ENCODE measurements at places on chromosomes 2 and 18.

- no peak for DNase-seq
Measured at GRCh38 chr2:80365762-80366161, 61.2 kb upstream of the LRRTM1 start.

DNA sequence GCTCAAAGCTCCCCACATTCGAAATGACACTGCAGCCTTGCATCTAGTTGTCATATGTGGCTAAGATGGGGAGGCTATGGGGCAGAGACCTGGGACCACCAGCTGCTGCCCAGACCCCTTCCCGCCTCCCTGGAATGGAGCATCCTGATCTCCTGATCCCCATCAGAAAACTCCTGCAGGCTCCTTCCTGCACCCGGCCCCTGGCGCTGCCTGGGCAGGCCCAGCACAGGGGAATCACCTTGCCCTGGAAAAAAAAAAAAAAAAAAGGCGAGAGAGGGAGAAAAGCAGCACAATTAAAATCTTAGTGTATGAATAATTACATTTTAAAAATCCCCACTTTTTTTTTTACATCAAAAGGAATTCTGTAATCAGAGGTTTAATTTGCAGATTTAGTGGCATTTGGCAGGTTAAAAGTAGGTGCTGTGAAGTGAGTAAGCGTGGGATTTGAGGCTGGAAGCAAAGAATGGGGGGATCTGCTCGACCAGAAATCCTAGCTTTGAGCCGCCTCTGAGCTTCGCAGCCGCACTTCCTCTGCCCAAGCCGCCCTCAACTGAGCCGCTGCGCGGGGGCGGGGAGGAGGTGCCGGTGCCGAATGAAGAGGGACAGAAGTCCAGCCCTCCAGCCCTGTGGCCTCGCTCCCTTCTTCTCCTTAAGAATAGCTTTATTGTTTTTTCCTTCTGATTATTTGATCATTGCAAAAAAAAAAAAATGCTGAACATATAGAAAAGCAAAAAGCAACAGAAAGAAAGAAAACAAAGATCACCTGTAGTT lies 30.0 kb downstream of the THNSL2 start:
- no peak for DNase-seq

- no peak for DNase-seq
Measured at GRCh38 chr2:30548386-30548785, 101.3 kb downstream of the LCLAT1 start.

DNA sequence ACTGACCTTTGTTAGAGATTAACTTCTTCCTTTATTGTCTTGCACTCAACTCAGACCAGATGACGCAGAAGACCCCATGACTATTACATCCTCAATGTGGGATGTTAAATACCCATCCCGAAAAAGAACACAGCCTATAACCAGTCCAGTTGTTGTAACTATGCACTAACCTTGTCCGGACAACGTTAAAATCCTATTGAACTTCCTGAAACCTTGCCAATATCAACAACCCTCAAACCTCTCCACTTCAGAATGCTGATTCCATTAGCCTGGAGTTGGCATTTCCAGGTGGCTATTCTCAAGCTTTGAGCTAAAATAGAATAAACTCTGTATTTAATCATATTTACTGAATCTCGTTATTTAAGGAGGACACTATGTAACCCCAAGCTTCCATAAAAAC lies 13.6 kb downstream of the NMS start:
- no peak for DNase-seq

DNA sequence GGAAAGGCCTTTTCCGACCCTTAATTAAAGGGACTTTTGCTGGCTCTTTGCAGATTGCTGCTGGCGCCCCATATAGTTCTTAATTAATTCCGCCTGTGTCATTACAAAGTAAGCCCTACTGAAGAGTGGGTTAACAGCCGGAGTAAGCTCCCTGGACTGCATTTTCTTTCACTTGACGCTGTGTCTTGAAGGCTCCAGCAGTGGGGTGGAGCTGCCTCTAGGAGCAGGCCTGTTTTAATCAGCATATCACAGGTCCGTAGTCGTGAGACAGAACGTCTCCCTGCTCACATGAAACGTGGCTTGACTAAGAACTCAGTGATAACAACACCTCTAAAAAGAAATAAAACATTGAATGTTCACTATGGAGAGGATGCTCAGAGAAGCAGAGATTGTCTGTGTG lies 329.9 kb upstream of the RAB12 start:
- no peak for DNase-seq

GRCh38 chr2:56177420-56178220 lies 6.2 kb upstream of the CCDC85A start:
- no peak for DNase-seq

GRCh38 chr2:138744713-138745112 lies 35.5 kb downstream of the NXPH2 start:
- DNase-seq, result no peak

DNA sequence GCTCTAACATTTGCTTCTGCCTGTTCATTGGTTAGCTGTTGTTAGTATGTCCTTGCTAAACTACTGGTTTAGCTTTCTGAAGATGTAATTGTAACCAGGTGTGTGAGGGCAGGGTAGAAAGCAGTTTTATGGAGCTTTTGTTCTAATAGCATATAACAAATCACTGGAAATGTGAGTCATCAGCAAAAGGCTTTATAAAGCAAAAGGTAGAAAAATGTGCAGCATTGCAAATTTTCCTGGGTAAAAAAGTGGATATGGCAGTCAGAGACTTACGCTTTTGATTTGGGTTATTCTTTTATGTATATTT lies 85.3 kb downstream of the ZNF407 start:
- no peak for DNase-seq

GRCh38 chr2:134142903-134143302 lies 111.0 kb upstream of the MGAT5 start:
- DNase-seq, result no peak

DNA sequence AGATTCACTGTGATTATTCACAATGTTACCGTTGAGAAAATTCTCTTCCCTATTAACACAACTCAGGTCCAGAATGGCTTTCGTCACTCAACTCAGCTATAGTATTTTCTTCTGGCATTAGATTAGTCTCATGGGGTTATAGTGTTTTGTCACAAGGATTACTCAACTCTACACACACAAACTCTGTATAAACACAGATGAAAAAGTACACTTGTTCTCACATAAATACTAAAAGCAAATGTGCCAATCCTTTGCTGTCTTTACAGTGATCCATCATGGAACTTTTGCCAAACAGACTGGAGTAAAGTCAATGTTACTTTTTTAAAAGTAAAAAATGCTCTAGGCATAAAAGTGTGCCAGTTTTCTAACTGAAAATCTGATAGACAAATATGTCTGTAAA lies 267.6 kb downstream of the RBM43 start:
- no peak for DNase-seq

- DNase-seq, result no peak
Measured at GRCh38 chr2:45253151-45253550, 243.9 kb upstream of the SIX2 start.

DNA sequence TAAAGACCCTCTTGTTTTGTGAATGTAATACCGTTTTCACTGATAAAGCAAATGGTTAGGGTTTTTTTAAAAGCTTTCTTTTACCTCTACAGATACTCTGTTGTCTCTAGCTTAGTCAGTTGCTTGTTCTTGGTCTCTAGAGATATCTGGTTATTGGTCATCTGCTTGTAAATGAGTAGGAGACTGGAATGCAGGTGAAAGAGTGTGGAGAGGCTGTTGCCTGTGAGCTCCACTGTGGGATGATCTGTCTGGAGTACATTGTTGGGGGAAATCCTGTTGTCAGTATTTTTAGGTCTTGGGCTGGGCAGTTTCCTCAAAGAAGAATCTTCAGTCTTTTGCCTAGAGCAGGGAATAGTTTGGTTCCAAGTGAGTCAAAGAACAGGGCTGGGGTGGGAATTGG lies 67.7 kb downstream of the SMCHD1 start:
- no peak for DNase-seq

GRCh38 chr2:239196474-239197021 lies 204.3 kb downstream of the HDAC4 start:
- no peak for DNase-seq

GRCh38 chr2:15018814-15019213 lies 386.3 kb downstream of the LRATD1 start:
- DNase-seq, result no peak

GRCh38 chr18:73950116-73950700 lies 197.4 kb downstream of the FBXO15 start:
- no peak for DNase-seq

DNA sequence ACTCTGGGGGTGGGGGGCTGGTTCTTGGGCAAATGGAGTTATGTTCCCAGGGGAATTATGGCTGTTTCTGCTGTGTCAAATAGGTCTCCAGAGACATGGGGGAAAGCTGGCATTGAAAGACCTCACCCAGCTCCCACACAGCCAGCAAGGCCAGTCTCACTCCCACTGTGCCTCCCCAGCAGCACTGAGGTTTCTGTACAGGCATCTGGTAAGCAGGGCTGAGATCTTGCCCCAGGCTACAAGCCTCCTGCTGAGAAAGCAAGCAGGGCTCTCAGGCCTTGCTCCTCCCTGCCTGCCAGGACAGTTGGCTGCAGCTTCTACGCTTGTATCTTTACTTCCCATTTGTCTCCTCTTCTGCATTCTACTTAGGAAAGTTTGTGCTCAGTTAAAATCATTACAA lies 50.5 kb upstream of the FHOD3 start:
- no peak for DNase-seq

GRCh38 chr2:191789796-191790195 lies 57.1 kb downstream of the CAVIN2 start:
- DNase-seq, result no peak

DNA sequence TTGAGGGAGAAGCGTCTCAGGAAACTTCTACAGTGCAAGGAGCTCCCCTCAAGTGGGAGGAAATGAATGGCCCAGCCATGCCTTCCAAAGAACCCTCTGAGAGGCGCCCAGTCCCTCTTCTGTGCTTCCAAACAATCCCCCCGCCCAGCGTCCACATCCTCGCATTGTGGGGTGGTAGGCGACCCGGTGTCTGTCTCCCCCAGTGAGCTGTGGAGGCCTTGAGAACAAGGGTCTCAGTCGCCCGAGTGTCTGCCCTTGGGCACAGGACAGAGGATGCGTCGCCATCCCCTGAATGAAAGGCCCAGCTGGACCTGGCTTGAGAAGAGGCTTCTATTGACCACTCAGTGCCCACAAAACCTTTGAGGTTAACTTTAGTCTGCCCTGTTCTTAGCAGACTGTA lies 29.7 kb downstream of the INPP5D start:
- no peak for DNase-seq

DNA sequence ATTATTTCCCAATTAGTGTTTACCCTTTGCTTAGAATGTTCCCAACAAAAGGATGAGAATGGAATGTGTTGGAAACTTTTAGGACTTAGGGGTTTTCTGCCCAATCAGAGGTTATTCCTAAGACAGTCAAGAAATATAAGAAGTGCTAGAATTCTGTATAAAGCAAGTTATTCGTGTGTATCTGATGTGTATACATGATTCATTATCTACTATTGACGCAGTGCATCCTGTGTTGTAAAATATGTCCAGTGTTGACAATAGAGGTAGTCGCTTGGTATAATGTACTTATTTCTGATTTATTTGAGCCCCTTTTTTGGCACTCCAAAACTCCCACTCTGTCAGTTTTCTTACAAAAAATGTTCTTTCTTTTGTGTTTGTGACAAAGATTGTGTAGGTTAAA lies 881 bp downstream of the PIKFYVE start:
- DNase-seq, result no peak

- no peak for DNase-seq
Measured at GRCh38 chr2:120729406-120730399, 6.0 kb upstream of the GLI2 start.

GRCh38 chr2:70116936-70117552 lies 29.8 kb downstream of the PCBP1 start:
- no peak for DNase-seq

DNA sequence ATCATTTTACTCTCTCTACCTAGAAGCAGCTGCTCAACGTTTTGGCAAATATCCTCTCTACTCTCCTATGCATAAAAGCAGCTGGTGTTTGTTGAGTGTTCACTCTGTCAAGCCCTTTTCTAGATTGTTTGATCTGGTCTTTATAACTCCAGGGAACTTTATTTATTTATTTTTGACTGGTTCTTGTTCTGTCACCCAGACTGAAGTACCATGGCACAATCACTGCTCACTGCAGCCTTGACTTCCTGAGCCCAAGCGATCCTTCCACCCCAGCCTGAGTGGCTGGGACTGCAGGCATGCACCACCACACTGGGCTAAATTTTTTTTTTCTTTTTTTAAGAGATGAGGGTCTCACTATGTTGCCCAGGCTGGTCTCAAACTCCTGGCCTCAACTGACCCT lies 12.7 kb downstream of the CATIP start:
- no peak for DNase-seq

GRCh38 chr18:32802591-32803451 lies 30.0 kb upstream of the KLHL14 start:
- no peak for DNase-seq

DNA sequence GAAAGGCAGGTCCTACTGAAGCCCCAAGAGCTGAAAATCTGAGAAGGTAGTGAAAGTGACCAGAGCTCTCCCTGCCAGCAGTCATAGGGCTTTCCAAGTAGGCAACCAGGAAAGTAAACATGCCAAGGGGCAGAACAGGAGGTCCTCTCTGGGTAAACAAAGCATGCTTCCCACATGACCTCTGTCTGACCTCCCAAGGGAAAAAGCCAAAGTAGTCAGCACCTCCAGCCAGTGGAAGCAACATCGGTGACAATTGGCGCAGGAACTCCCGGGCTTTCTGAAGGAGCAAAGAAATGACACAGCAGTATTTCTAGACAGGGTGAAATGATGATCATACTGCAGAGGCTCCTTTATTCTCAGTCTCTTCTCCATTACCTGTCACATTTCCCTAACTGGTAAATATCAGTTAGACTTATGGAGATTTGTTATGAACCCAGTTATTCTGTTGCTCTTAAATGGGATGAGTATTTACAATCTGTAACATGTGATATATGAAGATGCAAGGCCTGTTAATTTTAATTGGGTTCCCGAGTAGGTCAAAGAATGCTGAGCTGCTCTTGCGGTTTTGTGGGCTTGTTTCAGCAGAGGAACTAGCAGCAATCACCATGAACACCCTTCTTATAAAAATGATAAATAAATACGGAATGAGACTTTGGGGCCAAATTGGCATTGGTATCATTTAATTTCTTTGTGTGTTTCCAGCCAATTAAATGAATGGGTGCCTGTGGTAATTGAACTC lies 321.0 kb downstream of the RND3 start:
- DNase-seq, result no peak

GRCh38 chr2:235330775-235331451 lies 162.9 kb upstream of the AGAP1 start:
- no peak for DNase-seq

DNA sequence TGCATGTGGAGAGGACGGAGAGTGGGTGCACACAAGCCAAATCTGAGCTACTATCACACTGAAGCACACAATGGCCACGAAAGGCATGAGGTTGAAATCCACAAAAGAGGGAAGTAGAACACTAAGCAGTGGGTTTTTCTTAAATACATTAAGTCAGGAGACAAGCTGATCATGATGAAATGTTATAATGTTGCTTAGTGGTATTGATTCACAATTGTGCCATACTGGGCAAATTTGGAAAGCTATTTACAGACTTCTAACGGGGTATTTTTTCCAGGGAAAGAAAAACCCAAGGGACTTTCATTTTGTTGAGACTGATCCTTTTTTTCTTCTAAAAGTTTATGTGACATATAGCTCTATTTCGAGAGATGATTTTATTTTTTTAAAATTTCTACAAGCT lies 100.8 kb upstream of the CNGA3 start:
- DNase-seq, result no peak

- DNase-seq, result no peak
Measured at GRCh38 chr2:172409042-172409441, 18.3 kb upstream of the ITGA6 start.

GRCh38 chr18:5444847-5445246 lies 99.0 kb downstream of the EPB41L3 start:
- no peak for DNase-seq

- no peak for DNase-seq
Measured at GRCh38 chr2:225584796-225585195, 185.3 kb downstream of the NYAP2 start.
